ENCODE measurements at places on chromosomes 1 and 21. TPM values are rescaled to one million over a fixed set of nuclear protein-coding genes. Genes with fewer than 3 reads are reported as not detected.

Gene AMY2A
- not detected for total RNA-seq

Gene INSRR
- not detected for total RNA-seq

Gene SYT14
- total RNA-seq: 0.49 TPM

Gene ASCL5
- not detected for total RNA-seq

Gene SNRNP40
- total RNA-seq: 38.1 TPM

Gene UBAP2L
- total RNA-seq: 75.9 TPM

Gene CTTNBP2NL
- 24.8 TPM for total RNA-seq

DNA sequence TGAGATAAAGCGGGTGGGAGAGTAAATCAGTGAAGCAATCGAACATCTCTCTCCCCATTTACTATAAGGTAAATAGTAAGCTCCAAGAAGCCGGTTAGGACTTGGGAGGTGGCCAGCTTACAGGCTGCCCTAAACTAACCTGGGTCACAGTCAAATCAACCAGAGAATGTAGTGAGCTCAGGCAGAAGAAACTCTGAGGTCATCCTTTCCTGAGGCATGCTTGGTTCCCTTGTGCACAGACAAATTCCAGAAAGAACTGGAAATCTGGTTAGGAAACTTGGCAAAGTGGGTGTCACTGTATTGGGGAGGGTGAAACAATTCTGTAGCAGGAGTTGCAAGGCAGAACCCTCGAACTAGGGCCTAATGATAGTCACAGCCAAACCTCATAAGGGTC lies 72.5 kb downstream of the NTMT2 start:
- no peaks in the 10 kb centered on the region for H3K27me3 ChIP-seq
- H3K4me1 ChIP-seq: peaks cover 22% of the 10 kb centered on the region
- no peaks in the 10 kb centered on the region for H3K36me3 ChIP-seq
- H3K4me3 ChIP-seq: no peak overlapping the region
- peak overlapping the region; percentile 48 for H3K27ac ChIP-seq

DNA sequence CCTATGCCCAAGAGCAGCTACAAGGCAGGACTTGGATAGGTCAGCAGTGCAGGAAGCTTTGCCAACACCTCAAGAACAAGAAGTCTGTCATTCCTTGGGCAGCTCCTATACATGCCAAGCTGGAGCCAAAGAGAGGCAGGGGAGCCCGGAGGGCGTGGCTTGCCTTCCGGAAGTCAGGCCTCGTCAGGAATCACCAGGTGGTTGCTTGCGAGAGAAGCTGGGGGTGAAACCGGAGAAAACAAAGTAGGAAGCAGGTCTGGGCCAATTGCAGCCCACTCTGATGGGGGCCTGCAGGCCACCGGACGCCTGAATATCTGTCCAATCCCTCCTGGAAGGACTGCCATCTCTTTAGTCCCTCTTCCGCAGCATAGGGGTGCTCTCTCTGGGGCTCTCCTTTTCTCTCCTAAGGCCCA lies 794 bp upstream of the FAM76A start:
- H3K27ac ChIP-seq: peak overlapping the region; percentile 81
- H3K27me3 ChIP-seq: no peaks in the 10 kb centered on the region
- peaks cover 20% of the 10 kb centered on the region for H3K4me1 ChIP-seq
- DNase-seq: no peak

DNA sequence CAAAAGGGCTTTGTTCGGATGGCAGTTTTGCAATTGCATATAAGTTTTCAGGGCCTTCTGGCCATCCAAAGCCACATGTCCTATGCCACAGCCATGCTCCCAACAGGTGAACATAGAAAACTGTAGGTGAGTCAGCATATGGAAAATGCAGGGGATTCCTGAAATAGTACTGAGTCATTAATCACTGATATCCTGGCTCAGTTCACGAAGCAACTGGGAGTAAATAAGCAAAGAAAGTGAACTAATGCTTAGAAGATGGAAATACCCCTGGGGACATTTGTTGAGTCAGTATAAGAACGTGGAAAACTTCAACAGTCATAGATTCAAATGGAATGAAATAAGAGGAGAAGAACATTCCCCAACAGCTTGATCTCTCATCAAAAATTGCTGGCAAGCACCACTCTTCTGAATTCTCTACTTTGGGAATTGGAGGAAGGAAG lies 148.9 kb upstream of the RUNX1 start:
- H3K27ac ChIP-seq: no peak overlapping the region
- no peaks in the 10 kb centered on the region for H3K27me3 ChIP-seq
- DNase-seq: no peak
- no peaks in the 10 kb centered on the region for H3K36me3 ChIP-seq
- peaks cover under 1% of the 10 kb centered on the region for H3K4me1 ChIP-seq

- H3K4me3 ChIP-seq: peak within 1 kb of the TSS; percentile 28
- no peaks in the 10 kb centered on the region for H3K36me3 ChIP-seq
- no peak for DNase-seq
- H3K27ac ChIP-seq: no peak within 1 kb of the TSS
Measured at GRCh38 chr1:179742717-179743678, at the start of gene FAM163A. FAM163A (plus strand) TSS chr1:179743291; CDS start chr1:179813098, 69,807 bp downstream.

- no peak overlapping the region for H3K27ac ChIP-seq
- no peaks in the 10 kb centered on the region for H3K36me3 ChIP-seq
- no peaks in the 10 kb centered on the region for H3K4me1 ChIP-seq
- no peak overlapping the region for H3K4me3 ChIP-seq
Measured at GRCh38 chr1:6975331-6976043, 190.2 kb downstream of the CAMTA1 start.

GRCh38 chr21:27796106-27796505 lies 829.2 kb upstream of the ADAMTS5 start:
- DNase-seq: no peak
- H3K27ac ChIP-seq: no peak overlapping the region
- H3K4me3 ChIP-seq: no peak overlapping the region
- H3K4me1 ChIP-seq: no peaks in the 10 kb centered on the region

DNA sequence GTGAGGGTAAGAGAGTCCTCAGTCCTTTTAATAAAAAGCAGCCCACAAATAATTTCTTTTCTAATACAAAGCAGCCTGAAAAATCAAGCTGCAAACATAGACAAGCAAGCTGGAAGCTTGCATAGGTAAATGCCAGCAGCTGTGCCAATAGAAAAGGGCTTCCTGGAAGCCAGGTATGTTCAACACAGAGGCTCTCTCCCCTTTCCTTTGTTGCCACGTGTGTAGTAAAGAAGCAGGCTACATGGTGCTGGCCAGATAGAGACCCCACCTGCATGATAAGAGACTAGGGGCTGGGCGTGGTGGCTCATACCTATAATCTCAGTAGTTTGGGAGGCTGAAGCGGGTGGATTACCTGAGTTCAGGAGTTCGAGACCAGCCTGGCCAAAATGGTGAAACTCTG lies 50.1 kb upstream of the ERRFI1 start:
- H3K4me1 ChIP-seq: peaks cover 29% of the 10 kb centered on the region
- no peak overlapping the region for H3K27ac ChIP-seq
- no peak for DNase-seq
- H3K4me3 ChIP-seq: no peak overlapping the region
- H3K27me3 ChIP-seq: no peaks in the 10 kb centered on the region

- no peak for DNase-seq
- H3K27me3 ChIP-seq: no peaks in the 10 kb centered on the region
- no peaks in the 10 kb centered on the region for H3K4me1 ChIP-seq
- no peak overlapping the region for H3K4me3 ChIP-seq
- H3K36me3 ChIP-seq: no peaks in the 10 kb centered on the region
- no peak overlapping the region for H3K27ac ChIP-seq
Measured at GRCh38 chr1:71908303-71908702, 374.0 kb downstream of the NEGR1 start.

DNA sequence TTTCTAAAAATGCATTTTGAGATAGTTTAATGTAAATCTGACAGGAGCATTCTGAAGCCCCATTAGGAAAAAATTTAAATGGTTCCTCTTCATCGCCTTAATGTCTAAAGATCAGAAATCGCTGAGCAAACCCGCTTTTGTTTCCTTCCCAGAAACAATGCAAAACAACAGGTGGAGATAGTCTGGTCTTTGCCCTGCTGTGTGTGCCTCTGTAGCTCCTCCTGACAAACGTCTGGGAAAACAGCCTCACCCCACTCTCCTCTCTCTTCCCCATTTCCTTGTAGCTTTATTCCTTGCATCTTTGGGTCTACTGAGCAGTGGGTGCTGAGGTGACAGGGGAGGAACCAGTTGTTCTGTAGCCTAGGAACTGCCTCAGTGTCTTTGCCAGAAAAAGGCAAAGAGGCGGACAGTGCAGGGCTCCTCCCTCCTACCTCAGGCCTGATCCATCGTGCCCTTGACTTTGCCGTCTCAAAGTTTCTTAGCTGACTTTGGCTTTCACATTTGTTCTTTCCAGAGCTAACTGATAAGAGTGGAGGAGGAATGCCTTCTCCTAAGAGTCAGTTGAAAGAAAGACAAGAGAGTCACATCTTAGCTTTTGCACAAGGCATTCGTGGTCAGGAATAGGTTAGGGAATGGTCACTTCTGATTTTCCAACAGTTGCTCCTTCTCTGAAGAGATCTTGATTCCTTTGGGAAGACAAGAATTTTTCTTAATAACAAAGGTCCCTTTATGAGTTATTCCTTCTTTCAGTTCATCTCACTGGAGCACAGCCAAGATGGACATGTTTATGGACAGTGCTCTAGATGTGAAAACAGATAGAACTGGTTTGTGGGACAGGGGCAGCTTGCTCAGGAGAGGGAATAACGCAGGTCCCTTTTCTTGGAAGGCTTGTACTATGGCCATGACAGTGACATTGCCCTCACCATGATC lies 24.9 kb downstream of the SYT11 start:
- no peak overlapping the region for H3K27ac ChIP-seq
- H3K4me3 ChIP-seq: no peak overlapping the region
- H3K4me1 ChIP-seq: no peaks in the 10 kb centered on the region
- no peaks in the 10 kb centered on the region for H3K27me3 ChIP-seq
- H3K36me3 ChIP-seq: peaks cover 12% of the 10 kb centered on the region

- no peaks in the 10 kb centered on the region for H3K27me3 ChIP-seq
- H3K4me3 ChIP-seq: peak within 1 kb of the TSS; percentile 83
- peak; percentile 99 for DNase-seq
- no peaks in the 10 kb centered on the region for H3K36me3 ChIP-seq
- peak within 1 kb of the TSS; percentile 82 for H3K27ac ChIP-seq
Measured at GRCh38 chr21:28992526-28993292, at the start of gene LTN1. LTN1 (minus strand) TSS chr21:28992877; CDS start chr21:28992805, 72 bp downstream.

DNA sequence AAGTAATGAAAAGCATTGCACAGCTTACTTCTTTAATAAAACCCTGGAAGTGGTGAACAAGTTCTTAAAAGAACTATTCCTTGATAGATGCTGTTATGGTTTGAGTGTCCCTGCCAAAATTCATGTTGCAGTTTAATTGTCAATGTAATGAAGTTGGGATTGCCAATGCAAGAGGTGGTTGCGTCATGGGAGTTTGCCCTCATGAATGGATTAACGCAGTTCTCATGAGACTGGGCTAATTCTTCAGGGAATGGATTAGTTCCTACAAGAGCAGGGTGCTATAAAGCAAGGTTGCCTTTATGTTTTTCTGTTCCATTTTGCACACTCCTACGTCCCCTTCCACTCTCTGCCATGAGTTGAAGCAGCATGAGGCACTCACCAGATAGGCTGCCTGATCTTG lies 446.7 kb upstream of the B3GALT2 start:
- no peaks in the 10 kb centered on the region for H3K27me3 ChIP-seq
- H3K36me3 ChIP-seq: no peaks in the 10 kb centered on the region
- no peak overlapping the region for H3K27ac ChIP-seq
- no peak overlapping the region for H3K4me3 ChIP-seq
- no peaks in the 10 kb centered on the region for H3K4me1 ChIP-seq

GRCh38 chr1:201185527-201186128 lies 5.0 kb upstream of the IGFN1 start:
- H3K4me1 ChIP-seq: peaks cover 7% of the 10 kb centered on the region
- no peak for DNase-seq
- H3K4me3 ChIP-seq: no peak overlapping the region

- no peak overlapping the region for H3K4me3 ChIP-seq
- H3K27me3 ChIP-seq: no peaks in the 10 kb centered on the region
- DNase-seq: no peak
- no peaks in the 10 kb centered on the region for H3K36me3 ChIP-seq
Measured at GRCh38 chr1:226893936-226894335, 23.5 kb downstream of the PSEN2 start.

GRCh38 chr1:181485287-181486097 lies 2.2 kb downstream of the CACNA1E start:
- no peak overlapping the region for H3K4me3 ChIP-seq
- peak; percentile 70 for DNase-seq
- H3K4me1 ChIP-seq: peaks cover 23% of the 10 kb centered on the region
- no peaks in the 10 kb centered on the region for H3K36me3 ChIP-seq
- H3K27ac ChIP-seq: no peak overlapping the region

GRCh38 chr1:164561007-164561406 lies 2.0 kb downstream of the PBX1 start:
- no peak for DNase-seq
- peak overlapping the region; percentile 95 for H3K27ac ChIP-seq
- peaks cover 40% of the 10 kb centered on the region for H3K4me1 ChIP-seq
- no peaks in the 10 kb centered on the region for H3K27me3 ChIP-seq
- H3K36me3 ChIP-seq: no peaks in the 10 kb centered on the region
- H3K4me3 ChIP-seq: peak overlapping the region; percentile 82
